ENCODE measurements at places on chromosomes 6 and 20.

- no peak for DNase-seq
Observed at GRCh38 chr6:130075879-130076460, 57.6 kb downstream of the L3MBTL3 start.

DNA sequence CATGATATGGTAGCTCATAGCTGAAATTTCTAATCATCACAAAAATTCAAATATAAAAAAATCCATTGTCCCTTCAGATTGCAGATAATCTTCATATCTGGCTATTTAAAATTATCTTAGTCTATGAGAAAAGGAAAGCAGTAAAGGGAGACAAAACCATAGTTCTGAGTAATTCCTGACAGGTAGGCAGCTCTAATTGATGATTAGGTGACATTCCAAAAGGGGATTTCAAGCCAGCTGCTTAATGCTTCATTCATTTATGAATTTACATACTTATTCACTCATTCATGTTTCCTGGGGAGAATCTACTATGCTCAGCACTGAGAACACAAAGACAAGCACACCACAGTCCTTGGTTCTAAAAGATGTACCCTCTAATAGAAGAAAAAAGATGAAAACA is 437.1 kb downstream of the COL12A1 start:
- no peak for DNase-seq

- DNase-seq: no peak
Observed at GRCh38 chr6:154622618-154623336, 110.4 kb upstream of the SCAF8 start.

DNA sequence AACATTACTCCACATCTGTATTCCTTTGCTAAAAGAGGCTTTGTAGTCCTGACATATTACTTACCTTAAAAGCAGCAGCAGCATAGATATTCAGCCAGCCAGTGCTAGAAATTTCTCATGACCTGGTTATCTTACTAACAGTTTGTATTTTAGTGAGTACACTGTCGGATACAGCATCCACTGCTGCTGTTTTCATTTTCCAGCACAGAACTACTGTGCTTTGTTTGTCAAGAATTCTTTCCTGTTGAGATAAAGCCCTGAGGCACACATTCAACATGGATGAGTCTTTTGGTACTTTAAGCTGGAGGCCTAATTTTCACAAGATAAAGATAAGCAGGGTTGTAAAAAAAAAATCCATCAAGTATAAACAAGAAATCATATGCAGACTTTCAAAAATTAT is 311.2 kb upstream of the OPRM1 start:
- DNase-seq: no peak

- no peak for DNase-seq
Observed at GRCh38 chr6:3788408-3789017, 37.0 kb upstream of the PXDC1 start.

Data from activated naive CD4-positive, alpha-beta T cell (primary cell).